Suppressor macrophage (primary cell): ENCODE measurements at places on chromosomes 5 and 9.

GRCh38 chr9:123723135-123723875 lies 206.6 kb downstream of the DENND1A start:
- no peak for DNase-seq

- no peak for DNase-seq
Measured at GRCh38 chr5:25286319-25286718, 641.5 kb upstream of the CDH10 start.

- no peak for DNase-seq
Measured at GRCh38 chr5:172071309-172071875, 65.0 kb upstream of the FBXW11 start.

- DNase-seq, result no peak
Measured at GRCh38 chr9:76592974-76593347, 134.0 kb downstream of the GCNT1 start.
